ENCODE measurements at places on chromosomes 11 and 22.

- peaks cover under 1% of the 10 kb centered on the region for H3K4me1 ChIP-seq
- H3K36me3 ChIP-seq = peaks cover 2% of the 10 kb centered on the region
- H3K27ac ChIP-seq = no peak overlapping the region
- no peak overlapping the region for H3K4me3 ChIP-seq
- peaks cover 3% of the 10 kb centered on the region for H3K27me3 ChIP-seq
Measured at GRCh38 chr11:121749691-121750090, 296.9 kb upstream of the SORL1-AS1 start.

- peaks cover 7% of the 10 kb centered on the region for H3K36me3 ChIP-seq
- no peaks in the 10 kb centered on the region for H3K27me3 ChIP-seq
- no peak for DNase-seq
- no peak overlapping the region for H3K27ac ChIP-seq
Measured at GRCh38 chr11:76820184-76820566, 37.0 kb downstream of the TSKU start.

DNA sequence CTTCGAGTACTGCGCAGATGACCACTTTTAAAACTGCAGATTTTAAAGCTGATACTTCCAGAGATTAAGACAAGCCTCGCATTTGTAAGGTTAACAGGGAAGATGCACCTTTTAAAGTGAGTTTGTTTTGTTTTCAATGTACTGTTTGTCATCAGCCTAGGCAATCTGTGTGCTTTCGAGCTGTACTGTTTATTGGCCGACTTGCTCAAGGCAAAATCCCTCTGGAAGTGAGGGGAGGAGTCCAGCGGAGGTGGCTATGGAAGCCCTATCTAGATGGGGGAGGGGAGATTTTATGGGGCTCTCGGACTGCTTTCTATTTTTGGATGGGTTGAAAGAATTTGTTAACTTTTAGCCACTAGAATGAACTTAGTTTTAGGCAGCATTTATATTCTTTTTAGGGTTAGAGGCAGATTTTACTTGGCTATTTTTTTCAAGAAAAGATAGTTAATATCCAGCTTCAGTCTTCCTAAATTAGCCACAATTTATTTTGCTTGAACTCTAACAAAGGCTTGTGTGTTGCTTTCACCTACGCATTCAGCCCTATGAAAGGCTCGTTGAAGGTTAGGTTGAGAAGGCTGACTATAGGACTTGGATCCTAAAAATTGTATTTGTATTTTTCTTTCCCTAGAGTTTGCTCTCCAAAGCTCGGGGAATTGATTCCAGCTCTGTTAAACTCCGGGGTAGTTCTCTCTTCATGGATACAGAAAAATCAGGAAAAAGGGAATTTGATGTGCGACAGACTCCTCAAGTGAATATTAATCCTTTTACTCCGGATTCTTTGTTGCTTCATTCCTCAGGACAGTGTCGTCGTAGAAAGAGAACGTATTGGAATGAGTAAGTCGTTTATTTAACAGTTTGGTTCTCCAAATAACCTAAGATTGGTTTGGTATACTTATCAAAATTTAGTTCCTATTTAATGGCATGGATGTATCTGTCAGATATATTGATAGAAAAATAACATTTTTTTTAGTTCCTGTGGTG lies 2.1 kb downstream of the WEE1 start:
- H3K4me3 ChIP-seq = peak overlapping the region; percentile 88
- H3K27ac ChIP-seq = peak overlapping the region; percentile 82
- peaks cover 1% of the 10 kb centered on the region for H3K36me3 ChIP-seq
- H3K27me3 ChIP-seq = no peaks in the 10 kb centered on the region
- peaks cover 56% of the 10 kb centered on the region for H3K4me1 ChIP-seq
- DNase-seq = no peak

DNA sequence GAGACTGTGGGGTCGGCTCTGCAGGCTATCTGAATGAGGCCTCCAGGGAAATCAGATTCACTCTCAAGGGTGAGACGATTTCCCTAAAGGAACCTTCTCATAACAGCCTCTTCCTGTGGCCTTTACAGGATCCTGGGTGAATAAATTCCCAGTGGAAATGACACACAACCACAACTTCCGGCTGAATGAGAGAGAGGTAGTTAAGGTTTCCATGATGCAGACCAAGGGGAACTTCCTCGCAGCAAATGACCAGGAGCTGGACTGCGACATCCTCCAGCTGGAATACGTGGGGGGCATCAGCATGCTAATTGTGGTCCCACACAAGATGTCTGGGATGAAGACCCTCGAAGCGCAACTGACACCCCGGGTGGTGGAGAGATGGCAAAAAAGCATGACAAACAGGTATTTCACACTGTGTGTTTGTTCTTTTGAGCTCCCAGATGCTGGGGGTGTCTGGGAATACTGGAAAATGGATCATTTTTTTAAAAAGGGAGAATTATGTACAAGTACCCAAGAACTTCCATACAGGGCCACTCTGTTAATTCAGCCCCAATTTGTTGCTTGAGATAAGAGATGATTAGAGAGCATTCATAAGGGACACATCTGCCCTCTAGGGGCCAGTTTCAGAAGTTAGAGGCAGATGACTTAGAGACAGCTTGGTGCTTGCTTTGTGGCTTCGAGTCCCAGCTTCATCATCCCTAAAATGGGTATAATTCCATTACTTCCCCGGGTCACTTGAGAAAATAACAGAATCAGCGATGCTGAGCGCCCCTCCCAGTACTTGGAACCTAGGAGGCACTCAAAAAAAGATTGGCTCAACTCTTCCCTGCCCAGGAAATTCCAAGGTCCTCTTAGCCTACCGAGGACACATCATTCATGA lies 10.2 kb downstream of the SERPIND1 start:
- peaks cover 17% of the 10 kb centered on the region for H3K36me3 ChIP-seq
- H3K27me3 ChIP-seq = no peaks in the 10 kb centered on the region
- peak; percentile 24 for DNase-seq
- peaks cover 6% of the 10 kb centered on the region for H3K4me1 ChIP-seq
- peak overlapping the region; percentile 10 for H3K27ac ChIP-seq

GRCh38 chr11:121936781-121937447 lies 179.1 kb downstream of the BLID start:
- no peak overlapping the region for H3K4me3 ChIP-seq
- H3K36me3 ChIP-seq = no peaks in the 10 kb centered on the region
- no peak for DNase-seq
- H3K27me3 ChIP-seq = no peaks in the 10 kb centered on the region

- H3K27ac ChIP-seq = no peak overlapping the region
- H3K36me3 ChIP-seq = no peaks in the 10 kb centered on the region
- no peak overlapping the region for H3K4me3 ChIP-seq
- no peak for DNase-seq
- H3K4me1 ChIP-seq = no peaks in the 10 kb centered on the region
- H3K27me3 ChIP-seq = peaks cover 19% of the 10 kb centered on the region
Measured at GRCh38 chr11:133230431-133230830, 301.9 kb downstream of the OPCML start.

DNA sequence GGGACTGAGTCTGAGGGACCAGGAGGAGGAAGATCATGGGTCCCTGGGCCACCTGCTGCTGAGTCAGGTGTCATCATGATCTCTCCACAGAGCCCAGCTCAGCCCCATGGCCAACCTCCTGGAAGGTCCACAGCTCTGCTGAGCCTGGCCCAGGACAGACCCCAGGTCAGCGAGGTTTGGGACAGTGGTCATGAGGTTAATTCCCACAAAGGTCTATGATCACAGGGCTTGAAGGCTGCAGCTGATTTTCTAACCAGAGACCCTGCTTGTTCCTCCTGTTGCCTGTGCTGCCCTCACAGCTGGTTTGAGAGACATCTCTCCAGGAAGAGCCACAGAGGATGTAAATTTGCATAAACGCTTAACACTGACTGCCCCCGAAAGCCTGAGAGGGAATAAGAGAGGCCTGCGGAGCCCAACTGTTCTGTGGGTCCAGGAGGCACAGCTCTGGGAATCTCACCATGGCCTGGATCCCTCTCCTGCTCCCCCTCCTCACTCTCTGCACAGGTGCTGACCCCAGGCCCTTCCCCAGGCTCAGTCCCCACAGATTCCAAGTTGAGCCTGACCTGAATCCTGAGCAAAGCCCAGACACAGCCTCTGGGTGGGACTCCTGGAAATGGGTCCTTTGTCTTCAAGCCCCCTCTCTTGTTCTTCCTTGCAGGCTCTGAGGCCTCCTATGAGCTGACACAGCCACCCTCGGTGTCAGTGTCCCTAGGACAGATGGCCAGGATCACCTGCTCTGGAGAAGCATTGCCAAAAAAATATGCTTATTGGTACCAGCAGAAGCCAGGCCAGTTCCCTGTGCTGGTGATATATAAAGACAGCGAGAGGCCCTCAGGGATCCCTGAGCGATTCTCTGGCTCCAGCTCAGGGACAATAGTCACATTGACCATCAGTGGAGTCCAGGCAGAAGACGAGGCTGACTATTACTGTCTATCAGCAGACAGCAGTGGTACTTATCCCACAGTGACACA lies 102.8 kb downstream of the GGTLC2 start:
- peaks cover 42% of the 10 kb centered on the region for H3K27me3 ChIP-seq
- no peaks in the 10 kb centered on the region for H3K36me3 ChIP-seq
- no peak for DNase-seq
- no peaks in the 10 kb centered on the region for H3K4me1 ChIP-seq

GRCh38 chr11:64742087-64742888 lies 1.7 kb downstream of the RASGRP2 start:
- no peak for DNase-seq
- H3K36me3 ChIP-seq = no peaks in the 10 kb centered on the region
- H3K4me3 ChIP-seq = peak overlapping the region; percentile 41

DNA sequence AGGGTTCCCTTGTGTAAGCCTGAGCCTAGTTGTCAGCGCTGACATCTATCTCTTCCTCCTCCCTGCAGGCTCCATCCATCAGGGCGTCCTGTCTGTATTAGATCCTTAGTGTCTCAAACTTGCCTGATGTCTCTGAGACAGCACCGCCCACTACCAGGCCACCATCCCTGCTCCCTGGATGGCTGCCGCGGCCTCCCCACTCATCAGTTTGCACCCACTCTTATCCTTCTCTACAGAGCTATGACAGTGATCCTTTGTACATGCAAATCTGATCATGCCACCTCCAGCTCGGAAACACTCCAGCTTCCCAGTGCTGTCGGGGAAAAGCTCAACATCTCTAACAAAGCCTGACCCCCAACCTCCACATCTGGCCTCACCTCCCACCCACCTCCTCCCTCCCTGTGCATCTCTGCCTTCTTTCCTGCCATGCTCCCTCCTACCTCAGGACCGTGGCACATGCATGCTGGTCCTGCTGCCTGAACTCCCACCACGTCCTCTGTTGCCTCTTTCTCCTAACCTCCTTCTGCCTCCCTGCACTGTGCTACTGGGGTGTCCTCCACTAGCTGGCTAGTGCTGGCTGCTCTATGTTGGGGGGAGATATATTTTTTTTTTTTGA lies 61.6 kb upstream of the EIF3D start:
- H3K4me3 ChIP-seq = no peak overlapping the region
- H3K27ac ChIP-seq = no peak overlapping the region

GRCh38 chr11:34027516-34028408 lies 23.8 kb upstream of the CAPRIN1 start:
- no peak overlapping the region for H3K27ac ChIP-seq
- no peak overlapping the region for H3K4me3 ChIP-seq
- no peaks in the 10 kb centered on the region for H3K4me1 ChIP-seq
- no peaks in the 10 kb centered on the region for H3K36me3 ChIP-seq
- H3K27me3 ChIP-seq = no peaks in the 10 kb centered on the region
- no peak for DNase-seq

DNA sequence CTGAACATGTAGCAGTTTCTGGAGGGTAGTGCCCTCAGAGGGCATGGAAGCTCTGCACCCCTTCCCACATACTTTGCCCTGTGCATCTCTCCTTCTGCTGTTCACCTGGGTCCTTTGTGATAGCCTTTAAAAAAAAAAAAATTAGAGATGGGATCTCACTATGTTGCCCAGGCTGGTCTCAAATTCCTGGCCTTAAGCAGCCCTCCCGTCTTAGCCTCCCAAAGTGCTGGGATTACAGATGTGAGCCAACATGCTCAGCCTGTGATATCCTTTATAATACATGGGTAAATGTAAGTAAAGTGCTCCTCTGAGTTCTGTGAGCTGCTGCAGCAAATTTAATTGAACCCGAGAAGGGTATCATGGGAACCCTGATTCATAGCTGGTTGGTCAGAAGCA lies 33.7 kb downstream of the PPFIA1 start:
- peaks cover 4% of the 10 kb centered on the region for H3K36me3 ChIP-seq
- no peak overlapping the region for H3K4me3 ChIP-seq
- H3K27ac ChIP-seq = no peak overlapping the region
- H3K4me1 ChIP-seq = peaks cover 60% of the 10 kb centered on the region

- no peak for DNase-seq
- no peaks in the 10 kb centered on the region for H3K36me3 ChIP-seq
Measured at GRCh38 chr11:1034001-1034400, 2.5 kb downstream of the MUC6 start.

DNA sequence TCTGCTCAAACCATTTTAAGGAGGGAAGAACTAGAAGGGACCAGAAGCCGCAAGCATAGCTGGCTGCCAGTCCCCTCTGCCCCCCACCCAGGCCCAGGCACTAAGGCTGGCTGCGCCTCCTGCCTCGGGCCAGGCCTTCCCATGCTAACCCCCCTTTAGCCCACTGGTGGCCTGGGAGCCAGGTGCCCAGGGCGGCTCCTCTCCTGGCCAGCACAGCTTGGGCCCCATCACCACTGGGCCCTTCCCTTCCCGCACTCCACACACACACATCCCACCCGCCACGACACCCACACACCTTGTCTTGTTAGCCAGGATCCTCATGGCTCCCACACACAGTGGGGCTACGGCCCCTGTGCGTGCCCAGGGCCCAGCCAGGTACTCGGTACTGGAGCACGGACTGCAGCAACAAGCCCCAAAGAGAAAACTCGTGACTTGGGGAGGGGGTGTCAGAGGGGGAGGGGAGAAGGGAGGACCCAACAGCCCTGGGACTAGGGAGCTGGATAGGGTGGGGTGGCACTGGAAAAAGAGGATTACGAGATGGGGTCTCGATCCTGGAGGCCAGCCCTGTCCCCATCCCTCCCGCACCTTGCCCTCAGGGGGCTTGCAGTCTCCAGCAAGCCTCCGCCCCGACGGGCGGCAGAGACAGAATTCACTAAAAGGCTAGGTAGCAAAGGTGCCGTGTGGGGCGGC lies 16.0 kb downstream of the BCL9L start:
- peak; percentile 81 for DNase-seq
- H3K36me3 ChIP-seq = peaks cover 10% of the 10 kb centered on the region
- H3K27me3 ChIP-seq = no peaks in the 10 kb centered on the region
- peak overlapping the region; percentile 97 for H3K27ac ChIP-seq

GRCh38 chr11:112765337-112765736 lies 195.9 kb upstream of the NCAM1 start:
- DNase-seq = no peak
- H3K4me3 ChIP-seq = no peak overlapping the region

Data from chondrocyte (in vitro differentiated cells).